Stimulated activated CD8-positive, alpha-beta memory T cell treated with anti-CD3 and anti-CD28 coated beads, Interleukin-4, amount 100 ng/mL, for 1 hour (primary cell): ENCODE measurements at places on chromosomes 3 and 15.

GRCh38 chr3:132753946-132754345 lies 31.7 kb upstream of the NPHP3 start:
- no peak for DNase-seq

DNA sequence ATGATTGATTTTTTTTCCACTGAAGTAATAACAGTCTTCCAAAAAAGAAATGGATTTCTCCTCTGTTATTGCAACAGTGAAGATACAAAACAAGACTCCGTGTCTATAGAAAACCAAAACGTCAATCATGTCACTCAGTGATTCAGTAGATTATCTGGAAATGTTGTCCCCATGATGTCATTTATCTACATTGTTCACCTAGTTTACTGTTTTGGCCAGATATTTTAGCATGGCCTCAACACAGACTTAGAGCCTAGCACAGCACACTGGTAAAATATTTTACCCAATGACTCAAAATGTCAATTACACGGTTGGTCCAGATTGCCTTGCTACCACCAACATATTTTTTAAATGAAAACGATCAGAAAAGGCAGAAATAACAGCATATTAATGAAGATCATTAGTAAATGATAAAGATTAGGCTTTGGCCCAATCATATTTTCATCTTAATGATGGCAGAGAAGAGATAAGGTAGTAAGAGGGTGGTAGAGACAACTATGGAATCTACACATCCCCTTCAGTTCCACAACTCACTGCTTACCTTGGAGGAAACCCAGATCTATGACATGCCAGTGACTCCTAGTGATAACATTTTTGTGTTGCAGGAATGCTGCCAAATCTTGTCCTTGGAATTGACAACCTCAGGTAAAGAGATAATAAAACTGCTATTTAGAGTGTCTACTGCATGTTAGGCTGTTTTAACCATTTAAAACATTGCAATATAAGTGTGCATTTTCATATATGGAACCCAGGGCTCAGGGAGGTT lies 347.7 kb upstream of the ARPP21 start:
- no peak for DNase-seq

DNA sequence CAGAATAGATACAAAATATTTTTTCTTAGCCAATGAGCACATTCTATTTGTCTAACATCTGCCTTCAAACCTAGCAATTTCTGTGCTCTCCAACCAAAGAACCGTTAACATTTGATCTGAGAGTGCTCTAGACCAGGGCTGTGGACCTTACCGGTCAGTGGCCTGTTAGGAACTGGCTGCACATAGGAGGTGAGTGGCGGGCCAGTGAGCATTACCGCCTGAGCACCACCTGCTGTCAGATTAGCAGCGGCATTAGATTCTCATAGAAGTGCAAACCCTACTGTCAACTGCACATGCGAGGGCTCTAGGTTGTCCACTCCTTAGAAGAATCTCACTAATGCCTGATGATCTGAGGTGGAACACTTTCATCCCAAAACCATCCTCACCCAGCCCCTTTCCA lies 131.7 kb downstream of the CADM2 start:
- no peak for DNase-seq

DNA sequence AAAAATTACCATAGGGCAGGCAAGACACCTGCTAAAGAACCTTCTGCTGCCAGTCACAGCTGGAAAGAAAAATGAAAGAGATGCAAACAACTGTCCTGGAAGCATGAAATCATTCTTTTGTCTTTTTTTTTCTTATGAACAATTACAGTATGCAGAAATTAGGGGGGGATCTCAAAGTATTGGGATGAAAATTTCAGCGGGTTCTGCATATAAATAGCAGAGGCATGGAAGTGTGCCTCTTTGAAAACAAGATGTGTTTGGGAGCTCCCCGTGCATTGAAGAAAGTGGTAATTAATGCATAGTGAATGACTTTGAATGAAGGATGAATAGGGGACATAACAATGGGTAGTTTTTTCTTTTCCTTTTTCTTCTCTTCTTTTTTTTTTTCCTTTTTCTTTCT lies 431.2 kb downstream of the SOX2 start:
- DNase-seq: no peak

DNA sequence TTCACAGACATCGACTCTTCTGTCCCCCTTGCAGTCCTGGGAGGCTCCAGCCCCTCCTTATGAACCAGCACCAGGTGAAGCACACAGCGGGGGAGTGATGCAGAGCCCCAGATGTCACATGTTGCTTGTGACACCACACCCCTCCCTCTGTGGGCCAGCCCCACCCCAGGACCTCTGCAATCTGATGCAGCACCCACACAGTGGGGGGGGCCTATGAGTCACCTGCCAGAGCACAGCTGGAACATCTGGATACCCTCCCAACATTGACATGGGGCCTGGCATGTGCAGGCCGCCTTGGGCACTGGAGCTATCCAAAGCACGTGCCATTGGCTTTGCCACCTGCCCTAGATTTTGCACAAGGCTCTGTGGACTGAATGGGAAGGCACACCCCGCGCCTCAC lies 70.5 kb downstream of the FEM1B start:
- DNase-seq: no peak

DNA sequence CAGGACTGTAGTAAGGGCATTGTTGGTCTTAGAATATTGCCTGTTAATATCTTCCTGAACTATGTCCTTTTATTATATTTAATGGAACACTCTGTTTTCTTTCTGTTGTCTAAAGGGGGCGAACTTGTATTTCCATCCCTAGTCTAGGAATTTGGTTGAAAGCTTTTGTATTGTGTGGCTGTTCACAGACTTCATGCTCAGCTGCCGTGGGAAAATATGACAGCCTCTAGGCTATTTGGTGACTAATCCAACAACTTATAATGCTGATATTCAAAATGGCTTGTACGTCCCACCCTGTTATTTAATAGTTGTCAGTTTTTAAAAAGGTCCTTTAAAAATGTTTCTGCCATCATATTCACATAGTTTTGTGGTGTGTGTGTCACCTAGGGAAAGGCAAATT lies 202.6 kb downstream of the KLHL25 start:
- no peak for DNase-seq

GRCh38 chr3:135412475-135412874 lies 553.1 kb upstream of the PPP2R3A start:
- DNase-seq: no peak

DNA sequence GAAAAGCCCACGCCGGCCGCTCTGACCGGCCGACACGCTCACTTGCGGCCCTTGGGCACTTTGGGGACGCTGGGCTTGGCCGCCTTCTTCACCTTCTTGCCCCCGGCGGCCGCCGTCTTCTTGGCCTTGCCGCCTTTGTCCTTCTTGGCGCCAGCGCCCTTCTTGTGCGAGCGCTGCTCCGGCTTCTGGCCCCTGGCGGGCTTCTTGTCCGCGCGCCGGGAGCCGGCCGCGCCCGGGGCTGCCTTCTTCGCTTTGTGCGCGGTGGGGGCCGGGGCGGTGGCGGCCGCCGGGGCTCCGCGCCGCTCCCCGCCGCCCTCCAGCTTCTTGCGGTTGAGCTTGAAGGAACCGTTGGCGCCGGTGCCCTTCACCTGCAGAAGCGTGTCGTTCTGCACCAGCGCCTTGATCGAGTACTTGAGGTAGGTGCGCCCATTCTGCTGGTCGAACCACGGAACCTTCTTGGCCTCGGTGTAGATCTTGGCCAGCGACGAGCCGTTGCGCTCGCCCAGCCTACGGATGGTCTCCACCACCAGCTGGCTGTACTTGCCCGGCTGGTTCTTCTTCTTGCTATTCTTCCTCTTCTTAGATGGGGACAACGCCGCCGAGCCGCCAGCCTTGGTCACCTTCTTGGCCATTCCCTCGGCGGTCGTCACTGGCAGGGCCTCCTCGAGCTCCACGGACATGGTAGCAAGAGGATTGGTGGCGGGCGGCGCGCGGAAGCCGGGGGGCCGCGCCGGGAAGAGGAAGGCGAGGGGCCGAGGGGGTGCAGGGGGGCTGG lies 36.7 kb downstream of the HMCES start:
- DNase-seq: no peak

GRCh38 chr3:61979638-61980037 lies 393.7 kb downstream of the FEZF2 start:
- no peak for DNase-seq

GRCh38 chr15:52232327-52232726 lies 41.1 kb upstream of the GNB5 start:
- DNase-seq: no peak

- DNase-seq: no peak
Measured at GRCh38 chr3:107612664-107613084, 89.9 kb downstream of the BBX start.

DNA sequence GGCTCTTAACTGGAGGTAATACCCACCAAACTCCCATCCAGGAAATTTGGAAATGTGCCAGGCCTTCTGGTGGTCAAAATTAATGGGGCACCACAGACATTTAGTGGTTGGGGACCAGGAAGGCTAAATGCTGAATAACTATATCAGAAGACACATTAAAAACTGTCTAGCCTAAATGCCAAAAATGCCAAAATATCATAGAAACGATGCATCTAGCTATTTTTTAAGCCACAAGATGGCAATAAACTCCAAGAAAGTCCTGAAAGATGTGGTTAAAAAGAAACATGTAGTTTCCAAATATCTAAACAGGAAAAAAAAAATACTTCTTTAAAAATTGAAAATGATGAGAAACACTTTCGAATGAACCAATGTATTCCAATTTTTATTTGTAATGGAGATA lies 19.9 kb downstream of the CCDC14 start:
- DNase-seq: no peak

- no peak for DNase-seq
Measured at GRCh38 chr3:61861410-61861809, 300.0 kb downstream of the PTPRG start.
